ENCODE measurements at places on chromosomes 3 and 15. TPM values are rescaled to one million over a fixed set of nuclear protein-coding genes. Genes with fewer than 3 reads are reported as not detected.
A peak's percentile ranks its signal among the peaks of the same experiment; 100 is the strongest.

- H3K27me3 ChIP-seq: no peaks in the 10 kb centered on the region
- no peak overlapping the region for H3K4me3 ChIP-seq
- no peak overlapping the region for H3K27ac ChIP-seq
- H3K36me3 ChIP-seq: peaks cover 6% of the 10 kb centered on the region
- H3K4me1 ChIP-seq: no peaks in the 10 kb centered on the region
These were observed 14.0 kb downstream of the RCN2 start for GRCh38 chr15:76945494-76946093.

- H3K4me1 ChIP-seq: no peaks in the 10 kb centered on the region
- H3K4me3 ChIP-seq: peak overlapping the region; percentile 79
- no peaks in the 10 kb centered on the region for H3K27me3 ChIP-seq
- H3K27ac ChIP-seq: peak overlapping the region; percentile 98
- no peaks in the 10 kb centered on the region for H3K36me3 ChIP-seq
These were observed 880 bp downstream of the PPP4R2 start for GRCh38 chr3:72997421-72997961.

Gene ADAMTS17
- total RNA-seq: 5.9 TPM

GRCh38 chr15:90386221-90386620 lies 1.8 kb upstream of the IQGAP1 start:
- DNase-seq: no peak
- no peaks in the 10 kb centered on the region for H3K27me3 ChIP-seq
- no peak overlapping the region for H3K4me3 ChIP-seq
- peak overlapping the region; percentile 4 for H3K27ac ChIP-seq
- H3K36me3 ChIP-seq: no peaks in the 10 kb centered on the region

DNA sequence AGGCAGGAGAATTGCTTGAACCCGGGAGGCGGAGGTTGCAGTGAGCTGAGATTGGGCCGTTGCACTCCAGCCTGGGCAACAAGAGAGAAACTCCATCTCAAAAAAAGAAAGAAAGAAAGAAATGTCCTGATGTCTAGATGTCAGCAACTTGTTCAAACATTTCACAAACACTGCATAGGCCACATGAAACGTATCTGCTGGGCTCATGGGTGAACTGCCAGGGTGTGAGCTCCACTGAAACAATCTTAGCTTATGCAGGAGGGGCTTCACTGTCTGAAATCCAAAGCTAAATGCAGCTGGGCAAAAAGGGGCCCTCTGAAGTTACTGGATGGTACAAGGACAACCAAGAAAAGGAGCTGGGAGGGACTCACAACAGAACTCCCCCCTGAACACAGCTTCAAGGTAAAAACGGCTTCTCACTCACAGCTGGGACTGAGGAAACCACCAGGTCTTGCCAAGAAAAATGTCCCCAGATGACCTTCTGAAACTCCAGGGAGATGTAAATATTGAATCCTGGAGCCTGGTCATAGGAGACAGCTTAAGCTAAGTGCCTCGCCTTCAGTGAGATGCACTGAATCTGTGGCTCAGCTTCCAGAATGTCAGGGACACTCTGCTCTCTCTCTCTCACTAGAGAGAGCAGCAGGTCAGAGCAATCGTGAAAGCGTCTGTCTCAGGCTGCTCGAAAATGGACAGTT lies 31.9 kb downstream of the SEC61A1 start:
- no peaks in the 10 kb centered on the region for H3K36me3 ChIP-seq
- peak overlapping the region; percentile 54 for H3K27ac ChIP-seq
- no peaks in the 10 kb centered on the region for H3K27me3 ChIP-seq
- no peaks in the 10 kb centered on the region for H3K4me1 ChIP-seq

- H3K4me1 ChIP-seq: peaks cover 4% of the 10 kb centered on the region
- no peak for DNase-seq
- H3K36me3 ChIP-seq: no peaks in the 10 kb centered on the region
- H3K27ac ChIP-seq: no peak overlapping the region
- peak overlapping the region; percentile 78 for H3K4me3 ChIP-seq
These were observed 773 bp downstream of the LINGO1 start for GRCh38 chr15:77631745-77632533.

DNA sequence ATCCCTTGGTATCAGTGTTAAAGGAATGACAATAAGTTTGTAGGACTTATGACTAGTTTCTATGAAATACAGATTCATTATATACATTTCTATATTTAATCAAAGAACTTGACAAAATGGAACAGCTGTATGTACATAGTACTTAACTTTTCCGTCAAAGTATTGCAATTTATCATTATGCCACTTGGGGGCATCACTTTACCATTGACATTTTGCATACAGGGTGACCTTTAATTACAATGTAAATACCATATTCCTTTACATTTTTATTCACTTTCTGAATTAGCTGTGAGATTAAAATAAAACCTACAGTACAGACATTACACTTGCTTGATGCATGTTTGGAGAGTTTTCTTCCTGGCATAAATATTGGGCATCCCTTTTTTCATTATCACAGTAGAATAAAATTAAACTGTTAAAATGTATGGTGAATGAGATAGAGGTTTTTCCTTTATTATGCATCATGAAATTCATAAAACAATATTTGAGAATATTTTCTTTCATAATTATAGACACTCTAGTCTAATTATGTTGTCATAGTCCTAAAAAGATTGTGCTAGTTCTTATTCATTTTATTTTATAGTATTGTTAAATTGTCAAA lies 6.9 kb downstream of the NEK11 start:
- H3K27ac ChIP-seq: no peak overlapping the region
- no peaks in the 10 kb centered on the region for H3K27me3 ChIP-seq
- H3K4me3 ChIP-seq: no peak overlapping the region

DNA sequence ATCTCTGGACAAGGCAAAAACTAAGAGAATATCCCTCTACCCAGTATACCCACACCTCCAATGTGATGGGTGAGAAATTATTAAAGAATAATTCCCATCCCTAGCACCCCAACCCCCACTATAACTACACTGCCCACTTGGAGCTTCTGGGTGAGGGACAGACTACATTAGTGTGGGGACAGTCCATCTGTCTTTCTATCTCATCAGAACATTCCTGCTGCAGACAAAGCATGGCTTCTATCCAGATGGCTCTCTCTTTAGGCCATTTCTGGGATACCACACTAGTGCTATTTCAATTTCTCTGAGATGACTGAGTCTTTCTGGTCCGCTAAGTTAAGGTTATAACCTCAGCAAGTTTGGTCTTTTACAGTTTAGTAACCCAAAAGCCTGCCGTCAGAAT lies 6.6 kb downstream of the CSNK1G1 start:
- no peak overlapping the region for H3K27ac ChIP-seq
- no peak for DNase-seq
- H3K4me3 ChIP-seq: no peak overlapping the region
- H3K27me3 ChIP-seq: no peaks in the 10 kb centered on the region

- H3K27ac ChIP-seq: no peak overlapping the region
- no peak for DNase-seq
- no peaks in the 10 kb centered on the region for H3K36me3 ChIP-seq
These were observed 140.7 kb downstream of the MINAR1 start for GRCh38 chr15:79572691-79573404.

Gene FAM174B
- total RNA-seq: 20.6 TPM

DNA sequence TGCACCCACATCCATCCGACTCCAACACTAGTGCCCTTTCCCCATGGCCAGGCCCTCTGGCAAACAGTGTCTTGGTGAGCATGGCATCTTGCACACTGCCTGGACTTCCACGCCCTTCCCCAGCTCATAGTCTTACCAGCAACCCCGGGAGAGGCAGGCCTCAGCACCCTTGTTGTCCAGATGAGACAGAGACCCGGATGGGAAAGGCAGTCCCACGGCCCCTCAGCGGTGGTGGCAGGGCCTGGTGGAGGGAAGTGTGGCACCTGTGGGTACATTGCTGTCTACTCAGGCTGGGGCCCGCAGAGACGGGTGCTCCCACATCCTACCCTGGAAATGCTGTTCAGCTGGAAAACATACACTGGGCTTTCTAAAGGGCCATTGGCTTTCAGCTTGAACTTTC lies 28.4 kb downstream of the HDAC11 start:
- no peak for DNase-seq
- peaks cover 5% of the 10 kb centered on the region for H3K4me1 ChIP-seq
- H3K4me3 ChIP-seq: no peak overlapping the region
- no peaks in the 10 kb centered on the region for H3K36me3 ChIP-seq
- H3K27ac ChIP-seq: no peak overlapping the region
- no peaks in the 10 kb centered on the region for H3K27me3 ChIP-seq

DNA sequence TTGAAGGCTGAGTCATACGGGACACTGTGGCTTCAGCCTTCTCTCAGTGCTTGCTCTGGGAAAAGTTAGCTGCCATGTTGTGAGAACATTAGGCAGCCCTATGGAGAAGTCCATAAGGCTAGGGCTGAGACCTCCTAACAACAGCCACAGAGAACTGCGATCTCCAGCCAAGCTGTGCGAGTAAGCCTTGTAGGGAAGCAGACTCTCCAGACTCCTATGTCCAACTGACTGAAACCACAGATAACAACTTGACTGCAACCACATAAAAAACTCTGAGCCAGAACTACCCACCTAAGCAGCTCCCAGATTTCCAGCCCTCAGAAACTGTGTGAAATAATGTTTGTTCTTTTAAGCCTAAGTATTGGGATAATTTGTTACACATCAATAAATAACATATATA lies 40.7 kb downstream of the DENND6A start:
- no peak overlapping the region for H3K27ac ChIP-seq
- no peaks in the 10 kb centered on the region for H3K4me1 ChIP-seq
- H3K36me3 ChIP-seq: no peaks in the 10 kb centered on the region
- H3K27me3 ChIP-seq: no peaks in the 10 kb centered on the region
- no peak overlapping the region for H3K4me3 ChIP-seq

- H3K27ac ChIP-seq: no peak overlapping the region
- no peak overlapping the region for H3K4me3 ChIP-seq
- no peak for DNase-seq
- no peaks in the 10 kb centered on the region for H3K4me1 ChIP-seq
These were observed 673.2 kb upstream of the BCHE start for GRCh38 chr3:166510382-166510781.

Gene REC114
- total RNA-seq: not detected

- H3K27ac ChIP-seq: no peak overlapping the region
- H3K4me1 ChIP-seq: no peaks in the 10 kb centered on the region
- H3K4me3 ChIP-seq: no peak overlapping the region
- no peak for DNase-seq
- no peaks in the 10 kb centered on the region for H3K27me3 ChIP-seq
These were observed 41.1 kb upstream of the PLSCR5 start for GRCh38 chr3:146646261-146646660.

DNA sequence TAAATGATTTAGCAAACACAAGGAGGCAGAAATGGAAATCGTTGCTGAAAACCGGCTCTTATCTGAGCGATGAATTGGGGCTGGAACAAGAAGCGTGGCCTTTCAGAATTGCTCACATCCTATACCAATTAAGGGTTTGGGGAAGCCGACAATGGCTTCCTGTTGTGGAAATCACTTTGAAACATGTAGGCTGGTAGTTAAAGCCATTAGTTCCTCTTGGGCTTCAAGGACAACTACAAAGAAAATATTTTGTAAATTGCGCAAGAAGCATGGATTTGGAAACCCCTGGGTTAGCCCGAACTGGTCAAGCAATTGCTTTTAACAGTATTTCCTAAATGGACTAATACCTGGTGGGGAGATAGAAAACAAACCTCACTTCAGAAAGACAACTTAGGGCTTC lies 182.4 kb downstream of the ADAMTS9 start:
- H3K4me3 ChIP-seq: no peak overlapping the region
- H3K27me3 ChIP-seq: no peaks in the 10 kb centered on the region

GRCh38 chr3:65811892-65812291 lies 226.8 kb downstream of the MAGI1 start:
- no peak overlapping the region for H3K4me3 ChIP-seq
- no peak for DNase-seq
- H3K4me1 ChIP-seq: no peaks in the 10 kb centered on the region
- no peaks in the 10 kb centered on the region for H3K27me3 ChIP-seq

Gene P2RY1
- total RNA-seq: 1.2 TPM

DNA sequence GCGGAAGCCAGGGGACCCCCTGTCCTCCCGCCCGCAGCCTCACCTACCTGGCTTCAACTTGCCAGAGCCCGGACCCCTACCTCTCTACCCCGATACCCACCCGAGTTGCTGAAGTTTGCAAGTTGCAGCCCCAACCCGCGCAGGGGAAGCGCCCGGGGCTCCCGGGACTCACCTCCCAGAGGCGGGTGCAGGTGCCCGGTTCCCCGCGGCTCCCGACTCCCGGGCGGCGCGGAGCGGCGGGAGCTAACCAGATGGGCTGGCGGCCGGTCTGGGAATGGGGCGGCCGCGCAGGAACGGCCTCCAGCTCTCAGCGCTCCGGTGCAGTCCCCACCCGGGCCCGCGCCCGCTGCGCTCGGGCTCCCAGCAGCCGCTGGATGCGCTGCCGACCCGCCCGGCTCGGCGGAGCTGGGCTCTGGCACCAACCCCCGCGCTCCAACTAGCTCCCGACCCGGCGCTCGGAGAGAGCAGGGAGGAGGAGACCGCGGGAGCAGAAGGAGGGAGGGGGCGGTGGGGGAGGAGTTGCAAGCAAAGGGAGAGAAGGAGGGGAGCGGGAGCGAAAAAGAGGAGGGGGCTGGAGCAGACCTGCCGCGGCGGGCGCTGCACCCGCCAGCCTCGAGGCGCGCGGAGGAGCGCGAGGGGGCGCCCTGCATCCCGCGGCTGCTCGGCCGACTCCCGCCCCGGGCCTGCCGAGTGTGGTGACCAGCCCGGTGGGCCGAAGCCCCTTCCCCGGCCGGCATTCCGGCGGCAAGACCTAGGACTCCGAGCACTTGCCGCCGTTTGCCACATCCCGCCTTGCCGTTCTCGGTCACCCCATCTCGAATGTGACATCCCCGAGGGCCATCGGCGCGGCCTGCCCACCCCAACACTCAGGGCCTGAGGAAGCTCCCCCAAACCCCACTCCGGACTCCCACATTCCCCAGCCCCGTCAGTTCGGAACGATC lies at the start of gene SEMA5B:
Gene SEMA5B (minus strand): TSS at position 472 of the 941 bp plus-strand sequence. CDS start 66,500 bp downstream, outside the sequence.
- H3K27me3 ChIP-seq: peaks cover 3% of the 10 kb centered on the region
- H3K27ac ChIP-seq: no peak within 1 kb of the TSS
- H3K36me3 ChIP-seq: no peaks in the 10 kb centered on the region
- peaks cover 8% of the 10 kb centered on the region for H3K4me1 ChIP-seq
- H3K4me3 ChIP-seq: peak within 1 kb of the TSS; percentile 46

GRCh38 chr3:130374908-130375307 lies 29.4 kb downstream of the COL6A5 start:
- H3K4me3 ChIP-seq: no peak overlapping the region
- H3K36me3 ChIP-seq: no peaks in the 10 kb centered on the region
- no peaks in the 10 kb centered on the region for H3K4me1 ChIP-seq
- H3K27me3 ChIP-seq: no peaks in the 10 kb centered on the region
